ENCODE measurements at places on chromosomes 12 and 14.

DNA sequence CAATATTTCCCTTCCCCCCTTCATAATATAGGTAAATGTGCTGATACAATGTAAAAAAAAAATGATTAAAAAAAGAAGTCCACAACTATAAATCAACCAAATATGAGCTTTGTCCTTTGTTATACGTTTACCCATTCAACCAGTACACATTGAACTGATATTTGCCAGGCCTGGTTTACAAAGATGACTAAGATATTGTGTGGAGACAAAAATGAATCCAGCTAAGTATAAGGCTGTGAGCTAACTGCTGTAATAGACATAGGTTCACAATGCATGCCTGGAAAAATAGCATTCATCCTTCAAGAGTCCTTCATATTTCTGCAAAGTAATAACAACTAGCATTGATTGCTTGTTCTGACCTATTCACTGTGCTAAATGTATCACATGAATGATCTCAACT, 6.9 kb downstream of the C12orf56 start:
- no peak for DNase-seq

- no peak for DNase-seq
Observed at GRCh38 chr14:95330591-95331370, 11.1 kb upstream of the CLMN start.

GRCh38 chr14:34069854-34070582, 119.1 kb upstream of the EGLN3 start:
- DNase-seq: no peak

DNA sequence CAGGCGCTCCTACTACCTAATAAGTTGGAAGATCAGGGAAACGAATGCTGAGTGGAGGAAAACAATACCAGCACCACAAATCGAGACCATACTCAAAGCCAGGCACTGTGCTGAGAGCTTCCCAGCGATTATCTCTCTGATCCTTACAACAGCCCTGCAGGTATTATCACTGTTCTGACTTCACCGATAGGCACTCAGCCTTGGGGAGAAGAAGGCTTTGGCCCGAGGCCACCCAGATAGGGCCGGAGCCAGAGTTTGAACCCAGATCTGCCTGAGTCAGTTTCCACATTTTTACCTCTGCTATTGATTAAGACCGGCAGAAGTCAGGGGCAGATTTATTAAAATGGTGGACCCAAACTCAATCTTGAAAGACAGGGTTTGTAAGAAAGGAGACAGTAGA, 4.9 kb downstream of the SVOP start:
- DNase-seq: no peak

DNA sequence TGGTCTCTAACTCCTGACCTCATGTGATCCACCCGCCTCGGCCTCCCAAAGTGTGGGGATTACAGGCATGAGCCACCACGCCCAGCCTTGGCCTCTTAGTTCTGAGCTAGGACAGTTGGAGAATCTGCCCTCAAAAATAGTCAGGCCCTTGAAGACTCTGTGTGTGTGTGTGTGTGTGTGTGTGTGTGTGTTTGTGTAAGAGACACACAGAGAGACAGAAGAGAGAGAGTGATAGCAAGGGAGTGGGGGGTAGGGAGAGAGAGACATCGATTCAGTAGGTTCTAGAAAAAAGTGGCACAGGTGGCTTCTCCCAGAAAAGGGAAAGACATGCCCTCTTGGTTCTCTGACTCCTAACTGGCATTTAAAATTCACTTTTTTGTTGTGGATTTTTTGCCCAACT, 5.4 kb downstream of the HNF1A start:
- DNase-seq: no peak
